ENCODE measurements at places on chromosomes 2 and 18.

DNA sequence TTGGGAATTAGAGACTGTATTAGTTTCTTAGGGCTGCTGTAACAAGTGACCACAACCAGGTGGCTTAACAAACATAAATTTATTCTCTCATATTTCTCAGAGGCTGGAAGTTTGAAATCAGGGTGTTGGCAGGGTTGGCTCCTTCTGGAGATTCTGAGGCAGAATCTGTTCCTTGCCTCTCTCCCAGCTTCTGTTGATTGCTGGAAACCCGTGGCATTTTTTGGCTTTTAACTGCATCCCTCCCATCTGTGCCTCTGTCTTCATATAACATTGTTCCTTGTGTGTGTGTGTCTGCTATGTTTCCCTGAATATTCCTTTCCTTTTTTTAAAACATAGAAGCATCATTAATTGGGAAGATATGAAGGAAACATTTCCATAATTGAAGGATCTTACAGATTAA is 448.1 kb upstream of the DCC start:
- DNase-seq: no peak

GRCh38 chr2:236790963-236791362 is 221.3 kb downstream of the ACKR3 start:
- no peak for DNase-seq

DNA sequence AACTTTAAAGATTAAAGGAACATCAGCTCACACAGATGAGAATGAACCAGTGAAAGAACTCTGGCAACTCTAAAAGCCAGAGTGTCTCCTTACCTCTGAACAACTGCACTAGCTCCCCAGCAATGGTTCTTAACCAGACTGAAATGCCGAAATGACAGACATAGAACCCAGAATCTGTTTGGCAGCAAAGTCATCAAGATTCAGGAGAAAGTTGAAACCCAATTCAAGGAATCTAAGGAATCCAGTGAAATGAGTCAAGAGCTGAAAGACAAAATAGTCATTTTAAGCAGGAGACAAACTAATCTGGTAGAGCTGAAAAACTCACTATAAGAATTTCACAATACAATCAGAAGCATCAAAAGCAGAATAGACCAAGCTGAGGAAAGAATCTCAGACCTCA is 72.0 kb downstream of the STRADB start:
- DNase-seq: peak; percentile 67

DNA sequence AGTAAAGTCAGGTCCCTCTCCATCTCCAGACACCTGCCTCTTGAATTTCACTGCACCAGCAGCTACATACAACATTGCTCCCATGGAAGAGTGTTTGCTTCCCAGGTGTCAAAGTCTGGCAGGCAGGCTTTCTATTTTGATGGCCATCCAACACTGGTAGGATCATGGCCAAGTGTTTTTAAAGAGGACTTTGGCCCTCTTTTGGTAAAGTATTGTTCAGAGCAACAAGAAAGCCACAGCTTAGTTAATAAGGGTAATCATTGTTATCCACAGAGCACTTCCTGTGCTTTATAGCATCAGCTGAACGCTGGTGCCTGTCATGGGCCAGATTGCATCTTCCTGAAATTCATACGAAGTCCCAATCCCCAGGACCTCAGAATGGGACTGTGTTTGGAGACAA is 133.2 kb downstream of the NCK2 start:
- no peak for DNase-seq

GRCh38 chr2:121309801-121310200 is 24.8 kb upstream of the TFCP2L1 start:
- no peak for DNase-seq

DNA sequence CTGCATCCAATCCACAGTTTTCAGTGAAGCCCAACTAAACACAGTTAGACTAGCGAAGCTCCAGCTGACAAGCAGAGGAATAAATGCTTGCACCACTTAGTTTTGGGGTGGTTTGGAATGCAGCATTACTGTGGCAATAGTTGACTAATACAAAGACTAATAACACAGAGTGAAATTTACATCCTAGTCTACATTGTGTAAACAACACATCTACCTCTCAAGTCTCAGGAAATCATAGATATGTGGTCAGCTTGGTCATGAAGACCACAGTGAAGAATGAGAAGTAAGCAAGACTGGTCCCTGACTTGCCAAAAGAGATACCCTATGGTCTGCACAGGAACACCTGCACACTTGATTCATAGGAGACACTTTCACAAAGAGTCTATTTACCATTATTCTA is 155.1 kb upstream of the TANK start:
- no peak for DNase-seq

GRCh38 chr18:25646971-25647370 is 295.0 kb upstream of the ZNF521 start:
- DNase-seq: peak; percentile 42

DNA sequence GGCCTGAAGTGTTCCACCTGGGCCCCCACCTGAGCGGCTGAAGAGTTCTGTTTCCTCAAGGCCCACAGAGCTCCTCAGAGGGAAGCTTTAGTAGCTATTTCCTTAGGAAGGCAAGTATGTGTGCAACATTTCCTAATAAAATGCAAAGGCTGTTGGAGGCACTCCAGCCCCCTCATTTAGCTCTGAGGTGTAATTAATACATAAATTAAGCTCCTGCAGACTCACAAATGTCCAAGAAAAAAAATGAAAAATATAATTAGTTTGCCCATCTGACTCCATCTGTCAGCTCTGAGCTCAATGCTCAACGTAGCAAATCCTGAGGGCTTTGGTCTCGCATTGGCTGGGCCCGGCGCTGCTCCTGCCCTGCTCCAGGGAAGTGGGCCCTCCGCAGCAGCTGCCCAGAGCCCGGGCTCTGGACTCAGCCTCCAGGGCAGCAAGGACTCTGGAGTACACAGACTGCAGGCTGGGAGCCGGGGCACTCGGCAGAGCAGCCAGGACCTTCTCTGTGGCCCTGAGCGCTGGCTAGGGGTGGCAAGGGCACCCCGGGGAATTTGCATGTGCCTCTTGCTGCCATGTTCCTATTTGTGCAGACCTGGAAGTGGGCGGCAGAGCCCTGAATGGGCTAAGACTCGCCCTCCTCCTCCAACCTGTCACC is 23.4 kb upstream of the C1QL2 start:
- DNase-seq: no peak

GRCh38 chr2:37842732-37843440 is 82.2 kb upstream of the RMDN2 start:
- DNase-seq: no peak

GRCh38 chr2:73035899-73036711 is 35.4 kb downstream of the SFXN5 start:
- DNase-seq: no peak

DNA sequence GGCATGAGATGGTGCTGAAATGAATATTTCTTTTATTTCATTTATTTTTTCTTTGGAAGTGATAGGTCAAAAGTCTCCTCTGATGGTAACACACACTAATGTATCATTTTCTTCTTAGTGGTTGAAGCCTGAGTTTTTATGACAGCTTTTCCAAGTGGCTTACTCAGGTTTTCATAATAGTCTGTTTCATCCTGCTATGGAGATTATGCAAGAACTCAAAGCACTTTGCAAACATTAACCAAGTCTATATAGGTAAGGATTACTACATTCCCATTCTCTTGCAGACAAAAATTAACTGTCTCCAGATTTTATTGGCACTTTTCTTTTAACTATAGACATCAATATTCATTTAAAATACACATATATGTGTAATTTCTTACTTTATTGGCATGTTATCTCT is 572.6 kb upstream of the GCFC2 start:
- DNase-seq: no peak

DNA sequence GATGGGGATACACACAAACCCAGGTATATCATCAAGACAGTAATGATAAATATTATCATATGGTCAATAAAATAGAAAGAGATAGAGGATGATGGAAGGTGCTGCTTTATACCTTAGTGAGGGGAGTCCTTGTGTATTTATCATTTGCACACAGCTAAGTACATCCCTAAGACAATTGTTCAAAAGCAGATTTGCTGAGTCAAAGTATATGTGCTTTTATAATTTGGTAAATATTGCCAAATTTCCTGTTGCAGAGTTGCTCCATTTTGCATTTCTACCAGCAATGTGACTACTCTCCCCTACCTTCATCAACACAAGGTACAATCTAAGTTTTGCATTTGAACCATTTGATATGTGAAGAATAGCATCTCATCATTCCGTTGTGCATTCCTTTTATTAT is 22.6 kb upstream of the PLEK start:
- DNase-seq: no peak

DNA sequence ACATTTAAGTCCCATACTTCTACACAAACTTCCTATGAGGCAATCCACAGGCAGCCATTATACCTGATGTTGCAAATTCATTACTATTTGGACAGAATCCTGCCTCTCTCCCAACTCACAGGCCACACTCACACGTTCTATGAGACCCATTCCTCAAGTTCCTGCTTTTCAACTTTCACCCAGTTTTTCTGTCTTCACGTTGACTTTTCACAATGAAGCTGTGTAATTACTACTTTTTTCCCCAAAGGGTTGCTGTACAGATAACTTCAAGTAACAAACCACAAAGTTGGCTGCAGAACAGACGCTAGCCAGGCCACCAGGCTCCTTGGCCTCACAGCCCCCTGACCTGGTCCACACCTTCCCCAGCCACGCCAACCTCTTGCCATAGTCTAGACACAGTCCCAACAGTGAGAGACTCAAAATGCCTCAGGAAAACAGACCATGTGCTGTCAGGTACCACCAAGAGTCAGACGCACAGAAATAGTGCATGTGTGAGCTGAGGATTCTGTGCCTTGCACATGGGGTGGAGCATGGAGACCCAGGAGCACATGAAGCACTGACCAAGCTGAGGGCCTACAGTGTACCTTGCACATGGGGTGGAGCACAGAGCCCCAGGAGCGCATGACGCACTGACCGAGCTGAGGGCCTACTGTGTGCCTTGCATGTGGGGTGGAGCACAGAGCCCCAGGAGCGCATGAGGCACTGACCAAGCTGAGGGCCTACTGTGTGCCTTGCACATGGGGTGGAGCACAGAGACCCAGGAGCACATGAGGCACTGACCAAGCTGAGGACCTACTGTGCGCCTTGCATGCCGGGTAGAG is 61.0 kb downstream of the EIPR1 start:
- DNase-seq: no peak

DNA sequence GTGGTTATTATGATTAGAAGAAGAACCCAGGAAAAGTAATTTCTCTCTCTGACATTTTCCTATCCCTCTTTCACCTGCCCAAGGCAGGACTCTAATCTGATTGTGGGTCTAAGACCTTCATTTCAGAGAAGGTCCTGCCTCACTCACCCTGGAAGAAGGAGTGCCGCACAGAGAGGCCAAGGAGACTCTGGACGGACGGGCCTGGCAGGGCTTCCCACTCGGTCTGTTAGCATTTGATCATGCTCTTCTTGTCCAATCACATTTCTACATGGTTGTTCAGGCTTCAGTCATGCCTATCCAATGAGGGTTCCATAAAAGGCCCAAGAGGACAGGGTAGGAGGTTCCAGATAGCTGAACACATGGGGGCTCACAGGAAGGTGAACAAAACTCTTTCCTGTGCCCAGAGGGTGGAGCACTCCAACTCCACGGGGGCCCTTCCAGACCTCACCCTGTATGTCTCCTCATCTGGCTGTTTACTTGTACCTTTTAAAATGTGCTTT is 27.0 kb downstream of the ZNF892 start:
- no peak for DNase-seq

GRCh38 chr2:240503375-240503774 is 54.4 kb downstream of the ANKMY1 start:
- no peak for DNase-seq

DNA sequence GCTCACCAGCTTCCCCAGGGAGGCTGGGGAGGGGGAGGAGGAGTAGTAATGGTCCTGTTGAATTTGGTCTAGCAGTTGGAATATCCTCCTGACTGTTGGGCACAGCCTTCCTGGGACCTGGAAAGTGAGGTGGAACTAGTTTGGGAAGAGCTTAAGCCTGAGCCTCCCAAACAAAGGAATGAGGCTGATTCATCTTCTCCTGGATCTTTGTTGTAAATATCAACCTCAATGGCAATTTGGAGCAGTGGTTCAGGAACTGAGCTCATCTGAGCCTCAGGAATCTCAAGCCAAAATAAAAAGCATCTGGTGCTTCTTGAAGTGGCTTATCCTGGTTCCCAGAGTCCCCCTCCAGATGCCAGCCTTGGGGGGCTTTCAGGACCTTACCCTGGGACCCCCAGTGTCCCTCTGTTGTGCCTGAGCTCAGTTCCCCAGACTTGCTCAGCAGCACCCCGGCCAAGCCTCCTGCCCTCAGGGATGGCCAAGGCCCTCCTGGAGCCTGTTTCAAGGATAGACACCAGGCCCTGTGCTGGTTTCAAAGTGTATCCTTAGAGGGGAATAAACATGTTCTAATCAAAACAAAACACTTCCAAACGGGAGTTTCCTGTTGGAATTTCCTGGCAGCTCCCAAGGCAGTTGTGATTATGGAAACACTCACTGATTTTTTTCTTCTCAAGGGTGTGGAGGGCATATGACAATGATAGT is 112.6 kb downstream of the DDX1 start:
- no peak for DNase-seq

DNA sequence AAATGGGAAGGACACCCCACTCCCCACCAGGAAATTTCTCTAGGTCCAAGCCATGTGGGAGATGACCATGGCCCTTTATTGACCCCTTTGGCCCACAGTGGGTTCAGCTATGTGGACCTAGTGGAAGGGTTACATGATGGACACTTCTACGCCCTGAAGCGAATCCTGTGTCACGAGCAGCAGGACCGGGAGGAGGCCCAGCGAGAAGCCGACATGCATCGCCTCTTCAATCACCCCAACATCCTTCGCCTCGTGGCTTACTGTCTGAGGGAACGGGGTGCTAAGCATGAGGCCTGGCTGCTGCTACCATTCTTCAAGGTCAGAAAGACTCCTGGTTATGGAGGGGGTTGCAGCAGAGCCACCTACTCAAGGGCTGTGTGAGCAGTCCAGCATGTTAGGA is 1.3 kb downstream of the STK16 start:
- DNase-seq: no peak

- peak; percentile 90 for DNase-seq
Observed at GRCh38 chr2:38146275-38146906, 70.4 kb upstream of the CYP1B1 start.

DNA sequence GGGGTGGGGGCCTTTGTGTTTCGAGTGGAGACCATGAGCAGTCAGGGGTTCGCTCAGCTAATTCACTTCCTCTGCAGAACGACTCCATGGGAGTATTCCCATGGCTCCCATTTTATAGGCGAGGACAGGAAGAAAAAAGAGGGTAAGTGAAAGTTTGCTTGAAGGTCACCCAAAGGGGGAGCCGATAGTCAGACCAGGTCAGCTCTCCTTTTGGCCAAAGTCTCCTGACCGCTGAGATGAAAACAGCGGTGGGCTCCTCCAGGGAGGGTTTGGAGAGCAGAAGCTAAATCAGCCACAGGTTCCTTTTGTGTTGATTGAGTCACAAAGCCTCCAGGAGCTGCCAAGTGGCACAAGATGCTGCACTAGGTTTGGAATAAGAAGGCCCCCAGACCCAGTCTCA is 34.1 kb upstream of the CTAGE1 start:
- DNase-seq: no peak

DNA sequence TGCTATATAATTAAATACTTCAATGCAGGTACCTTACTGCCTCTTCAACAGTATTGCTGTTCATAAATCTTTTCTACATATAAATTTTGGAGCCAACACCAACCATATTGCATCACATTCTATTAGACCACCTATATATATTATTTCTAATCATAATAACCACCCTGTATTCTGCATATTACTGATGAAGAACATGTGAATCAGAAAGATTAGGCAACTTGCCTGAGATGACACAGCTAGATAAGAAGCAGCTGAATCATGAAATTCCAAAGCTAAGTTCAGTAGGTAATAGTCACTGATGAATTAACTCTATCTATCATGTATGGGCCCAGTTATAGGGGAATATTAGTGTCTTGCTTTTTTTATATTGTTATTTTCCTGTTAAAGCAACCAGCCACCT is 161.8 kb downstream of the AGPS start:
- DNase-seq: no peak
